ENCODE measurements at places on chromosomes 4 and X. TPM values are rescaled to one million over a fixed set of nuclear protein-coding genes. Genes with fewer than 3 reads are reported as not detected.
A peak's percentile ranks its signal among the peaks of the same experiment; 100 is the strongest.

DNA sequence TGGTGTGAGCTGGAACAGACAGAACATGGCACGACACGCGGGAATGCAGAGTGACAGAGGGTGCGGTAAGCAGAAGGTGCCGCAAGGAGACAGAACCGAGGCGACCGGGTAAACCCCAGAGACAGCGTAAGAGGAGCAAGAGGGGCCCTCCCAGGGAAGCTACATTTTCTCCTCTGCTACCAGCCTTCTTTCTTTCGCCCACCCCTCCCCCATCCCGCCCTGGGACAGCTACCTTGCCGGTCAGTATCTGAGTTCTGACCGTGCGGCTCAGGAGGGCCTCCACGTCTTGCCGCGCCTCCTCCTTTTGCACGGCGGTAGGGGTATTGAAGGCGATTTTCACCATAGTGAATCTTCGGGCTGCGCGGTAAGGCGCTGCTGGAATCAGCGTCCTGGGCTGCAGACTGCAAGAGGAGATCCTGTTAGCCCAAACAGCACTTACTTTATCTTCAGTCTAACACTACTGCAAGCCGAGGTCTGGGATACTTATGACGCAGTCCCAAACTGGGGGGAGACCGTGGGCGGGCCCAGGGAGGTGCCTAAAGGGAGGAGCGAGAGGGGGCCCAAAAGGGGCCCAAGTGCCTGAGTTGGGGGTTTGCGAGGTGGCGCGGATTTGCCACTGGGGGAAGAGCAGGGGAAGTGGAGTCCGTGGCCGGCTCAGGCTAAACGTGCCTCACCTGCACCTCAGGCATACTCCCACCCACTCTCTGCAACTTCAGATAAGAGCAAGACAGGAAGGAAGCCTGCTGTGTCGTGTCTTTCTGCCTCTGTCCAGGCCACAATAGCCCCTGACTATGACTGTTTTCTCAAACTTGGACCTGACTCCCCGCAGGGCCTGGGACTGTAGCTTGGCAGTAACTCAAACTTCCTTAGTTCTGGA is at the start of gene ITM2A:
Gene ITM2A (minus strand): TSS at position 462 of the 877 bp plus-strand sequence. CDS start 119 bp downstream, at position 343.
- peak; percentile 53 for DNase-seq

DNA sequence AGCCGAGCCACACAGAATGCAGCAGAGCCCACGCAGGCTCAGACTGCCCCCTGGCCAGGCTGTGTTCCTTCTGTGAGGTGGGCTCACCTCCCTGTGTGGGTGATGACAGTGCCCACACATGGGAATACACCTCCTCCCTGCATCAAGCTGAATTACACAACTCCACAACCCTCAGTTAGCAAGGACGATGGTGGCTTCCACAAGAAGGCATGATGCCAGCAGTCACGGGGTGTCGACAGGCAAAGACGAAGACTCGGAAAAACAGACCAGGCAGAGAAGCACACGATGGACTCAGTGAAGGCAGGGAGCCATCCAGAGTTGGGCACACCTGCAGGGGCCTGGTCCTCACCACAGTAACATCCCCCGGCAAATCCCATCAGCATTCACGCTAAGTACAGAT is 12.1 kb downstream of the LETM1 start:
- no peak for DNase-seq

GRCh38 chr4:82381235-82381634 is 7.4 kb upstream of the HNRNPD start:
- no peak for DNase-seq

- DNase-seq, result no peak
These were observed 42.2 kb downstream of the PPM1K start for GRCh38 chr4:88242144-88242543.

DNA sequence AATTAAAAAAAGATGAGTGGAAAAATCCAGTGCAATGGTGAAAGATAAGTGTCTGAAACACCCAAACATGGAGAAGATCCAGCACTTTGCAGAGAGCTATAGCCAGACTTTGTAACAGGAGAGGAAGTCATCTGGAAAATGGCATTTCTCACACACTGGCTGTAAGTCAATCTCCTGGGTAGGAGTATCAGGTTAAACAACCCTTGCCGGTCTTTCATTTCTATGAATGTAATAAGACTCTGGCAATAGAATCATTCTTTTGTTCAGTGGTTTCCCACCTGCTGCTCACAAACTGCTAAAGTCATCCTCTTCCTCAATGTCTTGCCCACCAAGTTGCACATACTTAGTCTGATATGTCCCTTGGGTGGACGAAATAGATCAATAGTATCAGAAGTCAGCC is 94.0 kb upstream of the ATP8A1 start:
- no peak for DNase-seq

DNA sequence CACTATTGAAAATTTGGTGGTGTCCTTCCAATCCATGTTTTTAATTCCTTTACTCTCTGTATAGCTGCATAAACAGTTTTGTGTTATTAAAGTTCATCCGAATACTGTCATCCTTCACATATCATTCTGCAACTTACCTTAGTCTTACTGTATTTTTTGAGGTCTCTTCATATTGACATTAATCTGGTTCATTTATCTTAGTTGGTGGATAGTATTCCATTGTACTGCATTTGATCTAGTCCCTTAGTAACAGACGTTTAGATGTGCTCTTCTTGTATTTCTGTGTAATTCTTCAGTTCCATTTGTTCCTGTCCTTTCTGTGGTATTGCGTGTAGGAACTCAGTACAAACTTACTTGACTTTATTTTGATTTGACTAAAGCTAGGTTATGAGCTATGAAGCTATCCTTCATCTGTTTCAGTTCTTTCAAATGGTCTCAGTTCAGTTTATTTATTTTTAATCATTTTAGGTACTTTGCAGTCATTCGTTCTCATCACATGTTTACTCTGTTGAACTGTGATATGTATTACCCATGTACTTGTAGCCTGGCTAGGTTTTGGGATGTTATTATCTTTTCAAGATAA is 41.3 kb downstream of the RAPGEF2 start:
- DNase-seq, result no peak

DNA sequence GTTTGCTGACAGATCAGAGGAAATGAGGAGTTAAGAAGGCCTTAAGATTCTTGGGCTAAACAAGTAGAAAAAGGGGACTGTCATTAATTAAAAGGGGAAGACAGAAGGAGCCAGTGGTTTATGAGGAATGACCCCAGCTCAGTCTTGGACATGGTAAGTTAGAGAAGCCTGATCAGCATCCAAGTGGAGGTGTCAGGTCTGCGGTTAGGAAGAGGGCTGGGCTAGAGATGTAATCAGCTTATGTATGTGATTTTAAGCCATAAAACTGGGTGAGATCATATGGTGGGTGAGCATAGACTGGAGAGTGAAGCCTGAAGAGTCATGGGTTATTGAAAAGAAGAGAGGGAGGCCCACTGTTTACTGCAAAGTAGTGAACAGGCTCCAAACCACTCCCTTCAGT is 246.1 kb downstream of the NR3C2 start:
- no peak for DNase-seq

GRCh38 chr4:76726176-76726575 is 171.8 kb downstream of the SOWAHB start:
- DNase-seq, result no peak

DNA sequence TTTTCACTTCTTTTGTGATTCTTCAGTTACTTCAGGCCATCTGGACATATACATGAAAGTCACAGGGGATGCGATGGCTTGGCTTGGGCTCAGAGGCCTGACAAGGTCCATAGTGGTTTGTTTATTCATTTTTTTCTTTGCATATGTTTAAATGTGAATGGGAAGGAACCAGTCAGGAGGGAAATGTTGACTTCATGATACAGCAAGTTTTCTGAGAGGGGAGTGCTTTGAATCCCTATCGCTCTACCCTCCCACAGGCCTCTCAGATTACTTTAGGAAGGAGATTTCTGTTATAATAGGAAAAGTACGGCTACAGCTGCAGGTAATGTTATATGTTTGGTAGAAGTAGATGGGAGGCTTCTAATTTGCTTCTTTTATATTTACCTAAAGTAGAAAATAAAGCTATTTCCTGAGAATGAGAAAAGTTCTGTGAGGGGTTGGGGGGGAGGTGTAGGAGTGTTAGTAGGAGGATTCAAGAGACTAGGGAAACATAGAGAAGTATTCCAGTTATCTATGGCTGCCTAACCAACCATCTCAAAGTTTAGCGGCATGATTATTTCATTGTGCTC is 322.9 kb downstream of the RAPGEF2 start:
- DNase-seq, result no peak

- DNase-seq, result no peak
These were observed 77.0 kb upstream of the C4orf50 start for GRCh38 chr4:6095023-6095752.

GRCh38 chrX:497186-498014 is 110.7 kb upstream of the PPP2R3B start:
- DNase-seq, result no peak

- no peak for DNase-seq
These were observed 8.0 kb downstream of the GPM6B start for GRCh38 chrX:13808865-13809264.

GRCh38 chrX:34900691-34901090 is 41.9 kb upstream of the FAM47B start:
- DNase-seq, result no peak

DNA sequence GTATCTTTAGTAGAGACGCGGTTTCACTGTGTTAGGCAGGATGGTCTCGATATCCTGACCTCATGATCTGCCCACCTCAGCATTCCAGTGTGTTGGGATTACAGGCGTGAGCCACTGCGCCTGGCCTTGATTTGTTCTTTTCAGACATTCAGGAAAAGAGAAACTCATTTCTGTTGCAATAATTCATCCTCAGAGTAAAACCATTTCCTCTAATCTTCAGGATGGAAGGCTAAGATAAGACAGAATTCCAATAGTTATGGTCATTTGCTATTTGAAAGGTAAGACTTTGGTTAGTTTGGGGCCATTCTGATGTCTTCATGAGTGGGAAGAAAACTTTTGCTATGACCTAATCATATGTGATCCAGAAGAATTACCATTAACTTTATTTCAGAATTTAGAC is 83.0 kb downstream of the LRP2BP start:
- no peak for DNase-seq

GRCh38 chr4:54276641-54277430 is 47.7 kb downstream of the PDGFRA start:
- peak; percentile 54 for DNase-seq

- DNase-seq, result no peak
These were observed 198.7 kb upstream of the NOCT start for GRCh38 chr4:138816875-138817274.

GRCh38 chr4:55382488-55383003 is 13.2 kb upstream of the TMEM165 start:
- no peak for DNase-seq

GRCh38 chrX:37829721-37830120 is 17.6 kb downstream of the DYNLT3 start:
- DNase-seq, result no peak

DNA sequence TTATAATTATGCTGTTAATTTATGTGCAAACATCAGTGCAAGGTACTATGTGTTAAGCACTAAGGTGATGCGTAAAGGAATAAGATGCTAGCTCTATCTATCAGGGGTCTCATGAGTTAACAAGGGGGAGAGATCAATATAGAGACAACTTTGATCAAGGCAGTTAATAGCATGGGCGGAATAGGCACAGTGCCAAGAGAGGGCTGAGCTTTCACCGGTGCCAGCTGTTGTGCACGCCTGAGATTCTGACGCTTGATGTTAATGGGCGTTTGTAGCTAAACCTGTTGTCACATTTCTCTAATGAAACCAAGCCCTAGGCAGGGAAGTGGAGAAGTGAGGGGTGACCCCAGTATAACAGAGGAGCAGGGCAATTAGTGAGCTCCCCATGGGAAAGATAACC is 86.0 kb upstream of the NMU start:
- no peak for DNase-seq

- peak; percentile 54 for DNase-seq
These were observed at the start of gene BMPR1B for GRCh38 chr4:94757192-94758140. BMPR1B (plus strand) TSS chr4:94757955; CDS start chr4:95104425, 346,470 bp downstream.

- DNase-seq, result no peak
These were observed 26.5 kb upstream of the SPANXN4 start for GRCh38 chrX:142999199-142999701.

DNA sequence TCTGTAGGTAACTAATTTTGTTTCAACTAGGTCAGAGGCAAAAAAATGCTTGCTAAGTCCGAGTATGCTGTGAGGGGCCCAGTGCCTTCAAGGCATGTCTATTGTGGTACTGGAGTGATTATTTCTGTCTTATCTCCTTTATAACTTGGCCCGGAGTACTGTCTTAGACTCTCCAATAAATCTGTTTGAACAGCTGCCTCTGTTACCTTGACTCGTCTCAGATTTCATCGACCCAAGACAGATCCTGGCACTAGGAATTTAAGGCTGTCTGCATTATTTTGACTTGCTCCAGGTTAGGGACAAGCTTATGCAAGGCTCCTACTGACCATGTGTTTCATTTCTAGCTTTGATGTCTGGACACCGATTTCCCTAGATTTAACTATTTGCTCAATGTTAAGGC is 41.1 kb upstream of the NKAP start:
- no peak for DNase-seq

DNA sequence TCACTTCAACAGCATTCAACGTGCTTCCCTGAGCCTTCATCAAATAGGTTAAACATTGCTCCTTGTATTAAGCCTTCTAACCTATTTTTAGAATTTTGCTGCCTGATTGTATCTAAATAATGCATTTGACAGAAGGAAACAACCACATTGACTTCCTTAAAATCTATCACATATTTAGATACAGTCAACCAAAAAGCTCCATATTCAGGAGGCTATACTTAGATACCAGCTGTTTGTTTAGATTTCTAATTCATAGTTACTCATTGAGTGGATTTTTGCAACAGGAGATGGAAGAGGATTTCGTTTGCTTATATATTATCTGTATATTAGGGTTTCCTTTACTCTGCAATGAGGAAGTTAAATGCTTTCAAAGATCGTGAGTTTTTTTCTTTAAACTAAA is 241.1 kb upstream of the PPP1R2C start:
- DNase-seq, result no peak

GRCh38 chr4:69124941-69125340 is 28.7 kb downstream of the UGT2B7 start:
- DNase-seq, result no peak

GRCh38 chr4:23818097-23818885 is 71.6 kb downstream of the PPARGC1A start:
- no peak for DNase-seq

GRCh38 chr4:182113779-182114178 is 129.4 kb upstream of the TENM3 start:
- DNase-seq, result no peak

GRCh38 chrX:8052909-8053308 is 118.2 kb downstream of the VCX2 start:
- no peak for DNase-seq

GRCh38 chrX:136528645-136529315 is 3.2 kb upstream of the VGLL1 start:
- DNase-seq, result no peak

GRCh38 chr4:29295280-29295679 is 1424.9 kb upstream of the PCDH7 start:
- no peak for DNase-seq

DNA sequence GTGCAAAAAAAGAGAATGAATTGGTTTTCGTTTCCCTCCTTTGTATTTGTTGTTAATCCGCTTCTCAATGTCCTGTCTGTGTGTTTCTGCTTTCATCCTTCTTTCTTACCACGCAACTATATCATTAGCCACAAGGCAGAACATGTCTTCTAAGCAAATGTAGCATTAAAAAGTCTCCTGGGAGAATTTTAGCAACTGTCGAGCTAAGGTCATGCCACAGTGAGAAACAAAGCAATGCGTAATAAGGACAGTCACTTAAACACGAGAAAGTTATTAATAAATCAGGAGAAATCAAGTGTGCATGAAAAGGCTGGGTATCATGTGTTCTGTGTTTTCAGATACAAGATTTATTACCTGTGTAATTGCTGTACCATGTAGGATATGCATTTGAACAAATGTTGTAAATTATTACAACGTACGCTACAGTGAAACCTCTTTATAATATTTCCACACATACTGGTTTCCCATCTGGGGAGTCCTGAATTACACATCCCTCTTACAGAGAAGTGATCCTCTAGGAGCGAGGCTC is 890.8 kb downstream of the TRIML1 start:
- no peak for DNase-seq

Gene IBSP
- not detected for polyA plus RNA-seq

Gene ZAR1
- polyA plus RNA-seq, result 0.33 TPM

Gene TLR10
- not detected for polyA plus RNA-seq

Data from H1 (cell line).